Activated naive CD4-positive, alpha-beta T cell (primary cell): ENCODE measurements at places on chromosomes 3 and 15.

DNA sequence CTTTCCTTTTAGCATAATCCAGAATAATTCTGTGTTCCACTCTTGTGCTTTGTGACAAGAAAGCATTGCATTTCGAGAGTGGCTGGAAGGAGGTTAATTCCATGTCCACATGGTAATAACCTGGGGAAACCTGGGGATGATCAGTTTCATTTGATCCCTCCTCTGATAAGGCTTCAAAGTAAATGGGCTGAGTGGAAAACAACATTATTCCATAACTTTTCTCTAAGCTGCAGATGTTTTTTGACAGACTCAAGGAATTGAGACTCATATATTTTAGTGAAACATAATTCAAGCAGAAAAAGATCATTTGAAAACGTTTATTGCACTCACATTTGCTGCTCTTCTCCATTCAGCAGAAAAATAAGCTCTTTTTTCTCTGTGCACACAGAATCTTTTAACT, 44.6 kb downstream of the ROBO2 start:
- DNase-seq, result no peak

GRCh38 chr15:26171266-26171665, 308.1 kb upstream of the ATP10A start:
- no peak for DNase-seq

GRCh38 chr3:156259896-156260295, 139.5 kb downstream of the KCNAB1 start:
- no peak for DNase-seq

DNA sequence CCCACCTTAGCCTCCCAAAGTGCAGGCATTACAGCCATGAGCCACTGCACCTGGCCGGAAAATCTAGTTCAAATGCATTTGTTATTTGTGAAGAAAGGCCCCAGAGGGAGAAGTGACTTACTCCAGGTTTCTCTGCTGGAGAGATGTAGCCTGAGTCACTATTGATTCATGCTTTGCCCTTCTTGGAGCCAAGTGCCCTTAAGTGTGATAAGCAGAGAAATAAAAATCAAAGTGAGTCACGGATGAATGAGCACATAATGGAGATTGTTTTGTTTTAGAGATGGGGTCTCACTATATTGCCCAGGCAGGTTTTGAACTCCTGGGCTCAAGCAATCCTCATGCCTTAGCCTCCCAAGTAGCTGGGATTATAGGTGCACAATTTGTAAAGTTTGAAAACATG, 33.1 kb downstream of the CDC25A start:
- DNase-seq, result no peak

DNA sequence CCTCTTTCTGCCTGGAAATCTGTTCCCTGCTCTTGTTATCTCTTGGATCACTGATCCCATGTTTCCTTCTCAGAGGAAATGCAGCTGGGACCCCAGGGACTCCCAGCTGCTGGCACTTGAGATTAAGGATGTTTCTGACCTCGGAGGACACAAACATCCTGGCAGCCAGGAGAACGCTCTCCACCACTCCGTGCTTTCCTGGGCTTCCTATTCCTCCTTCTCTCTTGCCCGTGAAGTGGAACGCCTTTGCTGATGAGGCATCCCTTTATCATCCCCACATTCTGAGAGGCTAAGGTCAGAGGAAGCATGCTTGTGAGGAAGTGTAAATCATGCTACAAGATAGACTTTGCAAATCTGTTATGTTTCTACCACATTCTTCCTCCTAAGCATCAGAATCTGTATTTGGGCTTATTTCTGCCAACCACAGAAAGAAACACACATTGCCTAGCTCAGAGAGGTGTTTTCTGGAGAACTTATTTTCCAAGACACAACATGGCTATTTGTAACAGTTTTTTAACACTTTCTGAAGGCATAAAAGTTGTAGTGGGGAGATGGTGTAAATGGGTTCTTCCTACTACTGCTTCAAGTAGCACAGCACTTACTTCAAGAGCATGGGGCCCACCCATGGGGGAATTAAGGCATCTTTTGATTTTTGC, 25.6 kb upstream of the LDHAL6B start:
- no peak for DNase-seq
